CD4-positive, alpha-beta T cell (primary cell): ENCODE measurements at places on chromosomes 7 and 10.
A peak's percentile ranks its signal among the peaks of the same experiment; 100 is the strongest.

- DNase-seq = no peak
Measured at GRCh38 chr10:43214071-43214955, 52.6 kb downstream of the RASGEF1A start.

GRCh38 chr10:84176836-84177474 lies 3.4 kb downstream of the GPR15LG start:
- DNase-seq = no peak

DNA sequence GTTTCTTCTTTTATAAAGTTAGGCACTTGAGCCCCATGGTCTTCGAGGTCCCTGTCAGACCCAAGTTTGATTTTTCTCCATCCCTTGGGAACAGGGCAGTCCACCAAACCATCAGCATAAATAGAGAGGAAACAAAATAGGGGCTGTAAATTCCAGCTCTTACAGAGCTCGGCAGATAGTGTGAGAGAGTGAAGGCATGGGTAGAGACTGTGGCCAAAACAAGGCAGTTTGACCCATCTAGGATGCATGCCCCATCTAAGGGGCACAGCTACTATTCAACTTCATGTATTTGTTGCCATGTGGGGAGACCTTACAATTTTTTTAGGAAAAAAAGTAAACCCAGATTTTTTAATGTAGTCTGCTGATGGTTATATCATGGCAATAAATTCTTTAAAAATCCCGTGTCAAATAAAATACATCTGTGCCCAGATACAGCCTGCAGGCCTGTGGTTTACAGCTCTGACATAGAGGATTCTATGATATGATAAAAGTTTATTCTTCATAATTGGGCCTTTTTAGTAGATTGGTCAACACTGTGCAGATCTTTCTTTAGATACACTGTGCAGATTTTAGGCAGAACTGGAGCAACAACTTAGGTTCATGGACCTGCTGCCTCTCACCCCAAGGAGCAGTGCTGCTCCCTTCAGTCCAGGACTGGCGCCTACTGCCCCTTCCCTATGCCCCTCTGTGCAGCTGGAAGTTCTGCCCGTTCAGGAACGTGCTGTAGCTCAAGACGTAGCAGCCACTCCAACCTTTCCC lies 5.3 kb downstream of the PPP1R3C start:
- no peak for DNase-seq

DNA sequence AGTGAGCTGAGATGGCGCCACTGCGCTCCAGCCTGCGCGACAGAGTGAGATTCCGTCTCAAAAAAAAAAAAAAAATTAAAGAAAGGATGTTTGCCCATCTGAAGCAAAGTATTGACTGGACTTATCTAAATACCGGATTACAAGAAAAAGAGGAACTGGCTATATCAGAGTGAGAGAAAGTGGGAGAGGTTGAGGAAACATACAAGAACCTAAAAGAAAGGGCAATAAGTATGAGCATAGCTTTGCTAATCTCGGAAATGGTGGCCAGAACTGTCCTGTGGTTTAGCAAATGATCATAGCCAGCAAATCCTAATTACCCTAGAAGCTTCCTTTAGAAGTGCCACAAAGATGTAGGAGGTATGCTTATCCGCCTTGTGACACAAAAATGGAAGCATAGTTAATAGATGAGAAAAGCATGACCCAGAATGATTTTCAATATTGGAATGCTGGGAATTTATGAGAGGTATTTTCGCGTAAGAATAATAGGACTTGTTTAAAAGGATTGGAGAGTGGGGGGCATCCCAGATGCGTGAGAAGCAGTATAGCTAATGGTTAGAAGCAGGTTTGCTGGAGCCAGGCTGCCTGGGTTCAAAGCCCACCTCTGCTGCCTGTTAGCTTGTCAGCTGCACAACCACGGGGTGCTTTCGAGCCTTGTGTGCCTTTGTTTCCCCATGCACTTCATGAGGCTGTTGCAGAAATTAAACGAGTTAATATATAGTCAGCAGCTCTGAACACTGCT lies 1.2 kb upstream of the GTPBP4 start:
- DNase-seq = no peak

GRCh38 chr7:98617051-98617959 lies at the start of gene NPTX2:
Gene NPTX2 (plus strand): TSS chr7:98617285. CDS start chr7:98617462, 177 bp downstream.
- no peak for DNase-seq

- no peak for DNase-seq
Measured at GRCh38 chr7:11716185-11716584, 115.8 kb downstream of the THSD7A start.

- DNase-seq = no peak
Measured at GRCh38 chr7:114806590-114807162, 115.2 kb upstream of the MDFIC start.

DNA sequence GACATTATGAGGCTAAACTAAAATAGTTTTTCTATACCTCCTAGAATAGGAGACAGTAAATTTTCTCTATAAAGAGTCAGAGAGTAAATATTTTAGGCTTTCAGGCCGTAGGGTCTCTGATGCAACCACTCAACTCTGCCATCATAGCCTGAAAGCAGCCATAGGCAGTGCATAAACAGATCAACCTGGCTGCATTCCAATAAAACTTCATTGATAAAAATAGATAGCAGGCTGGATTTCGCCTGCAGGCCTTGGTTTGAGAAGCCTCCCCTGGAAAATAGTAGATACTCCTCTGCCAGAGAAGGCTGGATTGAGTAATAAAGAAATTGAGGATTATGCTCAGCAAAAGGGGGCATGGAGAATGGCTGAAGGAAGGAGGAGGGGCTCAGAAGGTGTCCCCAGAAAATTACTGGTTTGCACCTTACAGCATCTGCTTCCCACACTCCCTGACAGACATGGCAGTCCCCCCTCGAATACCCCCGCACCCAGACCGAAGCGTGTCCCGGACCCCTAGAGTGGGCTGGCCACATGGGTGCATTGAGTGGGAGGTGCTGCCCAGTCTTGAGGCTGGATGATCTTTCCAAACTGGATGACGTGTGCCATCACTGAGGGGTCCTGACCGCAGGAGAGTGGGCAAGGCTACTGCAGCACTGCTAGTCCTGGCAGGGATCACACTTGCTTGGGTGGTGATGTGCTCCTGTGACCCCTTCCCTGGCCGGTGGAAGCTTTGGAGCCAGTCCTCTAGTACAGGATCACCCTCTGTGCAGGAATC lies 126.6 kb downstream of the PTPN20 start:
- no peak for DNase-seq

GRCh38 chr7:43530553-43531410 lies 52.1 kb upstream of the STK17A start:
- no peak for DNase-seq

GRCh38 chr7:151728746-151729145 lies 148.2 kb downstream of the PRKAG2 start:
- no peak for DNase-seq

DNA sequence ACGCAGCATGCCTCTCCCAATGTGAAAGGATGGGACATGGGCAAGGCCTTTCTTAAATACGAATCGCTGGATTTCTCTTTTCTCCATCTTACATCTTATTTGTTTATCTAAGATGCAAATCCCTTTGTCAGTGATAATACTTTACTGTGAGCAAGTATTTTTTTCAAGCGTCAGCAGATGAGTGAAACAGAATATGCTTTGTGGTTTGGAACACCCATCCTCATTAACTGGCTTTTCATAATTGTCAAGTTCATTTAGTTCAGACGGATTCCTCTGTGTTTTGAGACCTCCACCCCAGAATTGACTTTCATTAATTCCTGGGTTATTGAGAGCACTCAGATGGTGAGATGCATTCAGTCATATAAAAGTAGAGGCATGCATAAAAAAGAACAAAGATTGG lies 149.8 kb downstream of the NSUN6 start:
- DNase-seq = no peak

DNA sequence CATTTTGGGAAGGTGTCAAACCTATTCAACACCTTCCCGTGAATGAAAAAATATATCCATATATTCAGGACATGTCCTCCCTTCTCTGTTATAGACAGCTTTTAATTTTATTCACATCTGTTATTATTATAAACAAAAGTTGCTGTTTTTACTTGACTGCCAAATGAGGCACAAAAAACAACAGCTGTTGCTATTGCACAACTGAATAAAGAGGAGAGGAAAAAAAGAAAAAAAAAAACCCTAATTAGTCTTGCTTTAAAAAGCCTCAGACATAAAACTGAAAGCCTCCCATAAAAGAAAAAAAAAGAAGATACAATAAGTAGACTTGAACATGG lies 153.4 kb downstream of the BMPER start:
- DNase-seq = no peak

DNA sequence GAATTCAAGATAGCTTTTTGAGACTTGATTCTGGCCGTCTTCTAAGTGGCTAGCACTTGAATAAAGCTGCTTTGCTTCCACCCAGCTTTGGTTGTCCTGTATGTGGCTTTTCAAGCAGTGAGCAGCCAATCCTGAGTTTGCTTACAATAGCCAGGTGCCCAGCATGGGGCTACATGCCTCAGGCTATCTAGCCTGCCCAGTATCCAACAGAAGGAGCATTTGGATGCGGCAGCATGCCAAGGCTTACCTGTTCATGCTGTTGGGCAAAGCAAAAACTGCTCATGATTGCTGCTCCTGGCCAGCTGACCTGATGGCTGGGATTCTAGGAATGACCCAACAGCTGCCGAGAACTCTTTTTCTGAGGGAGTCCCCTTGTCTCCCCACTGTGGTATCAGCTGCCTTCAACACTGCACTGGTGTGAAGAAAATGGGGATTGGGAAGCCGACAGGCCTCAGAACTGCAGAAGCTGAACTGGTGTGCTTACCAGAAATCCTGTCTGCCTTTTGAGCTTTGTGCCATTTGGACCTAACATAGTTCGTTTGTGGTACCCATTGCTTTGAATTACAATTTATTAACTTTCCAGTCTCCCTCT lies 618.9 kb upstream of the IGFBP3 start:
- no peak for DNase-seq

DNA sequence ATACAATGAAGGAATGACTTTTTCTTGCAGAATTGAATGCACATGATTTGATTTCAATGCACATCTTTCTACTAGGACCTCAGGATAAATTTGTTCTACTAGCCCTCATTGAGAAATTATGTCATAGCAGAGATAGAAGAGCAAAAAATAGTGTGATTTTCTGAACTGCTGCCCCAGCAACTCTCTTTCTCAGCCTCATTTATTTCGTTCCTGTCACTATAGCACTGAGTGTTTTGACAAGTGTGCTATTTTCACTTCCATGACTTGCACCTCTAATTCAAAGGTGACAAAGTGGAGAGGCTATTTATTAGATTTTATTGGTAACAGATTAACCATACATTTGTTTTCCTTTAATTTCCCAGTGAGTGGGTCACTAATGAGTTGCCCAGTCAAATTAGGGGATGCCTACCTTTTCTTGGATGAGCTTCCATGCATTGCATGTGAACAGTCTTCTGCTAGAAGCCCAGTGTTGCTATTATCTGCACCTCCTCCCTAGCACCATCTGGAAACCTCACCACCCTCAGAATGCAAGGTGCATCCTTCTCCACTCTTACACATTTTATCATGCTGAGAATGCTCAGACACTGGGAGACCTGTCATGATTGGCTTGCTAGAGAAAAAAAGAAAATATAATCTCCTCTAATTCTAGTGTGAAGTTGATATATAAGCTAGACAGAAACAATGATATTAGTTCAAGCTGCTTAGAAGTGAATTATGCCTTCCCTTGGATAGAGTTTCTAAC lies 119.6 kb upstream of the CTTNBP2 start:
- DNase-seq = no peak

GRCh38 chr7:147062897-147063296 lies 946.3 kb downstream of the CNTNAP2 start:
- DNase-seq = no peak

DNA sequence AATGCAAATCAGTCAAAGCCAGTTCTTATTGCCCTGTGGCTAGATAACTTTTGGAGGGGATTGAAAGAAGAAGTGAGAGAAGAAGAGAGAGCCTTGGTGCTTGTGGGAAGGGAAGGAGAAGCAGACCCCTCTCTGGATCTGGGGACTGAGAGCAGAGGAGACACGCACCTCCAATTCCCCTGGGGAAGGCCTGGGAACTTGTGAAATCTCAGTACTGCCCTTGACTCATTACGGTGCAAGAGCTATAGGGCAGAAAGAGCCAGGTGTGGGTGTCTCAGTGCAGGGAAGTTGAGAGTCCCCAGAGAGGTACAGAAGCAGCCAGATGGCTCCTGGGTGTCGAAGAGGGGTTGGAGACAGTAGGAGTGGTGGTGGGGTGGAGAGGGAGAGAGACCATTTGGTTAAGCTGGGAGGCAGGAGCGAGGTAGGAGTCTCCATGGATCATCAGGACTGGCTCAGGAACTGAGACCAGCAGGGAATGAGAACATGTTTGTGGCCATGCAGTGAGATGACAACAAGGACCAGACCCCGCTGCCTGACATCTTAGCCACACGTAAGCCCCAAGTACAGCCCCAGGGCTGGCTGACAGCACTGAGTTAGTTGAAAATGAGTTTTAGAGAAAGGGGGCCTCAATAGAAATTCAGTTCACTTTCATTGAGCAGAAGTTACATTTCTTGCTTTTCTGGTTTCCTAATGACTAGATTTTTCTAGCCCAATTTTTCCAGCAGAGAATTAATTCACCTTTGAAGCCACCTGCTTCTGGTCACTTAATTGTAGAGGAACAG lies 238.2 kb downstream of the BUB3 start:
- DNase-seq = no peak

- no peak for DNase-seq
Measured at GRCh38 chr10:126731610-126731990, 61.1 kb upstream of the C10orf90 start.

- no peak for DNase-seq
Measured at GRCh38 chr10:130847170-130847569, 464.4 kb downstream of the TCERG1L start.

GRCh38 chr7:45122975-45123860 lies 11.7 kb upstream of the TBRG4 start:
- no peak for DNase-seq

GRCh38 chr7:26202019-26202990 lies 760 bp downstream of the CBX3 start:
- DNase-seq = peak; percentile 45
